ENCODE measurements at places on chromosomes 13 and 19.

- no peak for DNase-seq
Measured at GRCh38 chr13:56335775-56336174, 804.9 kb upstream of the PRR20A start.

GRCh38 chr19:16265205-16265604 is 59.4 kb upstream of the KLF2 start:
- DNase-seq, result no peak

- no peak for DNase-seq
Measured at GRCh38 chr13:98858191-98858590, 105.7 kb upstream of the SLC15A1 start.

- no peak for DNase-seq
Measured at GRCh38 chr19:48821633-48822032, 10.8 kb upstream of the BCAT2 start.

GRCh38 chr19:15432018-15432494 is 13.3 kb upstream of the AKAP8L start:
- no peak for DNase-seq

DNA sequence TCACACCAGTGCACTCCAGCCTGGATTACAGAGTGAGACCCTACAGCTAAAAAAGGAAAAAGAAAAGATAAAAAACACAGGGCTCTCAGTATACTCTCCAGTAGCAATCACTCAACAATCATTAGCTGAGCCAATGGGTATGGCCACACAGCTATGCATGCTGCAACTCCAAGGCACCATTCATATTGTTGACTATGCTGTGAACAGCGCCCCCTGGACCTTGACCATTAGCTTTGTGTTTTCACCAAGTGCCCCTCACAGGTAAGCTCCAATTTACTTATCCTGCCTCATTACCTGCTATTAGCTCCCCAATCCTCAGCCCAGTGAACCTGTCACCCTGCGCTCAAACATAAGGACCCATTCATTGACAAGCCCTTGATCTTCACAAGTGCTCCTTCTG is 35.8 kb downstream of the ZIC5 start:
- DNase-seq, result no peak

GRCh38 chr19:45667620-45668341 is at the start of gene GIPR:
Gene GIPR, plus strand, starts transcription at chr19:45668221. Its CDS starts 1,300 bp downstream, at chr19:45669521.
- DNase-seq, result no peak

GRCh38 chr19:6048348-6048747 is 62.0 kb downstream of the RFX2 start:
- DNase-seq, result no peak

- peak; percentile 70 for DNase-seq
Measured at GRCh38 chr19:1315470-1316166, 29.9 kb downstream of the EFNA2 start.
